ENCODE measurements at places on chromosomes 4 and X. TPM values are rescaled to one million over a fixed set of nuclear protein-coding genes. Genes with fewer than 3 reads are reported as not detected.

FAM47E gene
- total RNA-seq = 0.66 TPM

ASB11 gene
- not detected for total RNA-seq

OCIAD2 gene
- 72.2 TPM for total RNA-seq

USP26 gene
- not detected for total RNA-seq

Measured in aortic smooth muscle cell (primary cell).